Pulmonary artery endothelial cell (primary cell): ENCODE measurements at places on chromosomes 5 and 9. TPM values are rescaled to one million over a fixed set of nuclear protein-coding genes. Genes with fewer than 3 reads are reported as not detected.

GRCh38 chr9:16245756-16246440 lies 624.6 kb downstream of the BNC2 start:
- no peak for DNase-seq

DNA sequence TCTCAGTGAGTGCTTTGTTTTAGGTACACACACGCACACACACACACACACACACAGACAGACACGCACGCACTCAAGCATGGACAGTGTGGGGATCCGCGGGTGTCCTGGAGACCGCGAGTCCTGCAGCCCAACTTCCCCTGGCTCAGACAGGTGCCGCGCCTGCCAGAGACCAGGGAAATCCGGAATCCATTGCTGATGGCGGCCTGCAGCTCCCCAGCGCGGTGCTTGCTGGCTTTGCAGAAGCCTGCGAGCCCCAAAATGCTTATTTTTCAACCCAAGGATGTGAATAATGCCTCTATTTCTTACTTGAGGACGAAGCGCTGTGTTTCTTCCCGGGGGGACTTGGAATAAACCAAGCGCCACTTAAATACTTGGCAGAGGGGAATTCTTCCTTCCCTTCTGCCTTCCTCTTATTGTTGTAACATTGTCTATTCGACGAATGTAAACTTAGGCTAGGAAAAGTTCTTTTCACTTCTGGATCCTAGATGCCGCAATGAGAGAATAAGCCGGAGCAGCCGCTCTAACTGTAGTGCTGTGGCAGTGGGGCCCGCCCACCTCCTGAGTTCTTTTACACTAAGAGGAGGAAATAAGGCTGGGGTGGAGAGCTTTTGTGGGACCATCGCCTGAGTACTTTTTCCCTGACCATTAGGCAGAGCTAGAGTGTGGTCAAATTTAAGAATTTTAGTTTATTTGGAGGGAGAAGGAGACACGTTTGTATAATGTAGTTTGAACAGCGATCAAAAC lies 802 bp downstream of the ITGA2 start:
- peak; percentile 36 for DNase-seq

GRCh38 chr9:20117986-20118385 lies 329.1 kb upstream of the SLC24A2 start:
- no peak for DNase-seq

Gene CDH12
- not detected in 2 replicates for total RNA-seq

DNA sequence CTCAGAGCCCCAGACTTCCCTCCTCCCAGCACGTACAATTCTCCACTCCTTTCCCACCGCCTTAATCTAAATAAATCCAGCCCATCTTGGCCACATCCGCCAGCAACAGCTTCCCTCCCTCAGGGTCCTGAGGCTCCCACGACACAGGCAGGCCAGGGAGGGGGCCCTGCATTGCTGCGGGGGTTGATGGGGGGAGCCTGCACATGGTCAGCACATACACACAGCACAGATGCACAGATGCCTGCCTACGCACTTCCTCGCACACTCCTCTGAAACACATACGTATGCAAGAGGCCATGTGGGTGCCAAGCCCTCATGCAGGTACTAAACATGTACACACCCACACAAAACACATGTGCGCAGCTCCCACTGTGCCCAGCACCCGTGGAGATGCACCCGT lies 14.8 kb downstream of the PDGFRB start:
- DNase-seq, result no peak

Gene ZNF782
- 2.9 and 4.2 TPM in 2 replicates for total RNA-seq

- DNase-seq, result no peak
Measured at GRCh38 chr5:96896276-96896675, 20.0 kb downstream of the ERAP2 start.
